ENCODE measurements at places on chromosomes 5 and 9. TPM values are rescaled to one million over a fixed set of nuclear protein-coding genes. Genes with fewer than 3 reads are reported as not detected.

DNA sequence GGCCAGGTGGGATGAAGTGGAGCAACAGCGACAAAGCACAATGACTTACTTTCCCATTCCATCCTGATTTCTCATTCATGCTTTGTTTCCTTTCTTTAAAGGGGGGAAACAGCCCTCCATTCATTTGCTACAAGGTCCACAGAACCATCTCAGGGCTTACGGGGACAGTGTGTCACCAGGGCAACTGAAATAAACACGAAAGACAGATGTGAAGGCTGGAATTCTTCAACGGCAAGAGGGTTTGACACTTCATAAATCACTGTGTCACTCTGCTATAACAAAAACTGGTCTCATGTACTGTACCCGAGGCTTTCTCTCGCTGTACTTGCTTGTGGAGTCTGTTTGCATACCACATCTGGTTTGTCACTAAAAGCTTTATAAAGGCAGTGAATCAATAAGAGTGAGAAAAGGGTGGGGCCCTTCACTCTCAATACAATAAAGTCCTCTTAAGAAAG lies 150.8 kb downstream of the EFNA5 start:
- DNase-seq: peak; percentile 63

GRCh38 chr5:172379481-172379880 lies 74.8 kb downstream of the SH3PXD2B start:
- DNase-seq: no peak

- no peak for DNase-seq
Observed at GRCh38 chr9:131060900-131061630, 35.3 kb upstream of the AIF1L start.

- DNase-seq: no peak
Observed at GRCh38 chr9:86252870-86253269, 6.6 kb downstream of the C9orf153 start.

- no peak for DNase-seq
Observed at GRCh38 chr5:43780586-43780985, 177.6 kb downstream of the NNT start.

GRCh38 chr5:14587150-14587549 lies 5.6 kb downstream of the OTULINL start:
- no peak for DNase-seq

GRCh38 chr9:136228107-136228875 lies 17.3 kb downstream of the QSOX2 start:
- DNase-seq: no peak

DNA sequence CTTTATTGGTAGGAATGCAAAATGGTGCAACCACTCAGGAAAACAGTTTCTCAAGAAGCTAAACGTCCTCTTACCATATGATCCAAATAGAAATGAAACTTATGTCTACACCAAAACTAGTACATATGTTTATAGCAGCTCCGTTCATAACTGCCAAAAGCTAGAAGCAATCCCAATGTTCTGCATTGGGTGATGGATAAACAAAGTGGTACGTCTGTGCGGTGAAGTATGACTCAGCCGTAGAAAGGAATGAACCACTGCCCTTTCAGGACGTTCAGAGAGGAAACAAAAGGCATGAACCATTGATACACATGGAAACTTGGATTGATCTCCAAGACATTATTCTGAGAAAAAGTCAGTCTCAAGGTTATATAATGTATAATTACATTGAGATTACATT lies 27.6 kb downstream of the HNRNPH1 start:
- no peak for DNase-seq

DNA sequence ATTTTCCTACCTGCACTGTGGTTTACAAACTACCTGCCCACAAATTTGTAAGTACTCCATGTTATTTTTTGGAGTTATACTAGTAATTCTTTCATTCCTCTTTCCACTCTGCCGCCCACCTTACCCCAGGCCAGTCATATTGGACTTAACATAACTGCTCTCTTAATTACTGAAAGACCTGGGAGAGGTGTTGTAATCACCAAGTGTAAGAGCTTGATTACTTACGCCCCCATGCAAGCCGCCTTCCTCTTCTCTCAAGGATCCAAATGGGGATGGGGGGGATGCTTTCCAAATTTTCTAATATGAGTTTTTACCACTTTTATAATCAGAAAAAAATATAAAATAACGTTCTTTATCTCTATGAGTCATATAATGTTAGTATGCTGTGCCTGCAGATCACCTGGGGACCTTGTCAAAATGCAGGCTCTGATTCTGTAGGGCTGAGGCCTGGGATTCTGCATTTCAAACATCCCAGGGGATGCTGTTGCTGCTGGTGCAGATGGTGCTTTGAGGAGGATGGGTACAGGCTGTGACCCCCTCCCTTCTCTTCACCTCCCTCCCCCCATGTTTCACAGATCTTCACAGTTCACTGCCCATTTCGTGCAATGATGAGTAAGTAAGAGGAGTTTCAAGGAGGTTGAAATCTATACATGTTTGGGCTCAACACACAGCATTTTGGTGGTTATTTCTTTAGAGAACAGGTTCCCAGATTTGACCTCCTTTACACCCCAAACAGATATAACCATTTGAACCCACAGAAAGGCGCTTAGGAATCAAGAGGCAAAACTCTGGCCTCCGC lies 87.3 kb downstream of the SEC61B start:
- no peak for DNase-seq

GRCh38 chr9:107639426-107639825 lies 149.9 kb upstream of the KLF4 start:
- no peak for DNase-seq

- no peak for DNase-seq
Observed at GRCh38 chr9:95365766-95366165, 48.3 kb upstream of the FANCC start.

GRCh38 chr9:93151097-93151784 lies 17.2 kb upstream of the NINJ1 start:
- DNase-seq: no peak

GRCh38 chr9:108197899-108198298 lies 657.9 kb downstream of the ACTL7B start:
- no peak for DNase-seq

GRCh38 chr5:38670878-38671277 lies 114.4 kb upstream of the LIFR start:
- DNase-seq: no peak

DNA sequence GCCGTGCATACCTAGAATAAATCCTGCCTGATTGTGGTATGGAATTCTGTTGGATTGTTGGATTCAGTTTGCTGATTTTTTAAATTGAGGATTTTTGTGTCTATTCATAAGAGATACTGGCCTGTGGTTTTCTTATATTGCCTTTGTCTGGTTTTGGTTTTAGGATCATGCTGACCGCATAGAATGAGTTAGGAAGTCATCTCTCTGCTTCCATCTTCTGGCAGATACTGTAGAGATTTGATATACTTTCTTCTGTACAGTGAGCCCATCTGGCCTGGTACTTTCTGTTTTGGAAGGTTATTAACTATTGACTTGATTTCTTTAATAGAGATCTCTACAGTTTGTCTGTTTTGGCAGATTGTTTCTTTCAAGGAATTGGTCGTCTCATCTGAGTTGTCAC lies 14.7 kb downstream of the CEP72 start:
- no peak for DNase-seq

DNA sequence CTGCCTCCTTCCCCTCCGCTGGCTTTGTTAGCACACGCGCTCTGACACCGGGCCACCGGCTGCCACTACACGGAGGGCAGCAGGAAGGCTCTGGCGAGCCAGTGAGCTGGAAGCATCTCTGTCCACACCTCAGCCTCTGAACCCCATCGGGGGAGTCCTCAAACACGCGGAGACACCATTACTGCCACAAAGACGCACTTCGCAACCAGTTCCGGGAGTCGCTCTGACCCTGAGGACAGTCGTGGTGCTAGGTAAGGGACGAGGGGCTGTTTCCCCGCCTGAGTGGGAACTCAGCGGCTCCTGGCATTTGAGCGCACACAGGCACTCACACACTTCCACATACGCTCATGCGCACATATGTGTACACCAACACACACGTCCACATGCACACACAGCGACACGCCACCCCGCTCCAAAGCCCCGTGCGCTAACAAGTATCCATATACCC lies 160.0 kb downstream of the C9orf152 start:
- DNase-seq: no peak

DNA sequence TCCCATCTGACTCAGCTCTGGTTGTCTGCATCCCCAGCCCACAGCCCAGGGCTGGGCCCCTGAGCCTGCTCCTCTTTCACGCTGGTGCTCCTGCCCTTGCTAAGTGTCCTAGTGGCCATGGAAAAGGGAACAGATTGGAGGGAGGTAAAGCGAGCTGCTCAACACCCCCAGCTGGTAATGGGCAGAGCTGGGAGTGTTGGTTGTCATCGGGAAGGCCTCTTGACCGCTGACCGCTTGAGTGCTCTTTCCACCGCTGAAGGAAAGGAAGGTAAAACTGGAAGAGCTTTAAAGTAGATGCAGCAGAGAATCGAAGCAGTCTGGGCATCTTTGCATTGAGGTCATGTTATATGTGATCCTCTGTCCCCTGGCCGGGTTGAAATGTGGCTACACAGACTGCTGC lies 60.2 kb downstream of the CRB2 start:
- no peak for DNase-seq

DNA sequence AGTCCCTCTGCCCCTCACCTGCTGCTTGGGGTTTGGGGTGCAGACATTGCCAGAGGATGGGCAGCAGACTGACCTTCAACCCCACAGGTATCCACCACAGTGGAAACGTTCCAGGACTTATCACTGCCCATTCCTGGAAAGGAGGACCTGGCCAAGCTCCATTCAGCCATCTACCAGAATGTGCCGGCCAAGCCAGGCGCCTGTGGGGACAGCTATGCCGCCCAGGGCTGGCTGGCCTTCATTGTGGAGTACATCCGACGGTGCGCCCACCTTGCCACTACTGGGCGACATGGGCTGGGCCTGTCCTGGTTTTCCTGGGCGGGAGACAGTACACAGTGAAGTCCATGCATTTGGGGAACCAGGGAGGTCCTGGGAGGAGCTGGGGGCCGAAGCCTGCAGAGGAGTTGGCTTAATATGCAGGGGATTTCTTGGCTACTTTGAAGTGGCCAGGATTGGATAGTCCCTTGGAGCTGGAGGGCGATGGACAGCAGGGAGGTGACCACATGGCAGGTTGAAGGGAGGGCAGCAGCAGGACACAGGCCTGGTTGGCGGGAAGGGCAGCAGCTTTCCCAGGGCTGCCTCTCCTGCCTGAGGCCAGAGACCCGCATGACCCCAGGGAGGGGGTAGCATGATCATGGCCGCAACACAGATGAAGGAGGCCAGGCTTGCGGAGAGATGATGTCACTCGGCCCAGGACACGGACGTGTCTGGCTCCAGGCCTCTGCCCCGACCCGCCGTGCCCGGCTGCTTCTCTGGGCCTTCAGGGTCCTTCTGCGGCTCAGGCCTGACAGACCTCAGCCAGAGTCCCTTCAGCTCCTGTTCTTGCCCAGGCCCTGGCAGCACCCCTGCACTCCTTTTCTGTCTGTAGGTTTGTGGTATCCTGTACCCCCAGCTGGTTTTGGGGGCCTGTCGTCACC lies 34.6 kb downstream of the USP20 start:
- no peak for DNase-seq

- DNase-seq: no peak
Observed at GRCh38 chr9:106700676-106701075, 162.3 kb upstream of the ZNF462 start.

DNA sequence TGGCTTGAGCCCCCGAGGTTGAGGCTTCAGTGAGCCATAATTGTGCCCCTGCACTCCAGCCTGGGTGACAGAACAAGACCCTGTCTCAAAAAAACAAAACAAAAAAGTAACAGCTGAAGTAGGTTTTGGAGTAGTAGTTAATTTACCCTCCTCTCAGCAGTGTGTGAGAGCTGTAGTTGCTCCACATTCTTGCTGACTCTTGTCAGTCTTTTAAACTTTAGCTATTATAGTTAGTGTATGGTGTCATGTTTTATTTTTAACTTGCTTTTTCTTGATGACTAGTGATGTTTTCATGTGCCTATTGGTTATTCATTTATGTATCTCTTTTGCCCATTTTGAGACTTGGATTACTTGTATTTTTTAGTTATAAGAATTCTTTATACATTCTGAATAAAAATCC lies 52.9 kb upstream of the DHFR start:
- no peak for DNase-seq

DNA sequence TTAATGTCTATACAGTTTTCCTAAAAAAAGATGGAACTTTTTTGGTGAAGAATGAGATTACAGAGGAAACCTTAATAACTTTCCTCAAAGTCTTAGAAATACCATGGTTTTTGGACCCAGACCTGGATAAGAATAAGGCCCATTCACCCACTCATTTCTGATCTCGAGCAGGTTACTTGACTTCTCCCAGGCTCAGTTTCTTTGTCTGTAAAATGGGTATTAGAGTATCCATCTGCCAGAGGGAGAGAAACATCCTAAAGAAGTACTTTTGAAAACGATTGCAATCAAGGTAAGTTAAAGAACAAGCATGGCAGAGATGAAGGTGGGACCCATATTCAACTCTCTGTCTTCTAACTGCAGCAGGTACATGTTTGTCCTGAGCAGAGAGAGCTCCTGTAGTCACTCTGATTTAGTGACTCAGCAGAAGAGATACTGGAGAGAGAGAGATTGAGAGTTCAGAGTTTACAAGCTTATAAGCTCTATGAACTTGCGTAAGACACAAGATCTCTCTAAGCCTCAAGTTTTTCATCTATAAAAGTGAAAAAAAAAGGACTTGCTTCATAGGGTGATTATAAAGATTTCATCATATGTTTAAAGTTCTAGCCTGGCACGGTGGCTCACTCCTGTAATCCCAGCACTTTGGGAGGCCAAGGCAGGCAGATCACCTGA lies 379.4 kb upstream of the SGCD start:
- DNase-seq: no peak

GRCh38 chr9:96242811-96243210 lies 59.2 kb downstream of the HSD17B3 start:
- peak; percentile 22 for DNase-seq

Gene MOB3B
- polyA plus RNA-seq: 27.3 TPM

Gene HNRNPAB
- polyA plus RNA-seq: 163 TPM

Gene RFESD
- 5.0 TPM for polyA plus RNA-seq

Gene ABL1
- 72.6 TPM for polyA plus RNA-seq

Gene SLC44A1
- 53.4 TPM for polyA plus RNA-seq

Gene AUH
- 41.5 TPM for polyA plus RNA-seq

Gene BSPRY
- polyA plus RNA-seq: 7.8 TPM

Gene PHPT1
- 64.9 TPM for polyA plus RNA-seq

Gene INSL6
- 0.60 TPM for polyA plus RNA-seq

Gene GPR21
- polyA plus RNA-seq: 0.62 TPM

Gene FLT4
- polyA plus RNA-seq: 23.6 TPM

Gene ABHD17B
- 29.9 TPM for polyA plus RNA-seq

Gene PCDHB10
- 7.2 TPM for polyA plus RNA-seq

Gene SCGB3A1
- not detected for polyA plus RNA-seq

Gene ZDHHC11B
- polyA plus RNA-seq: 8.9 TPM

Gene SLC36A2
- polyA plus RNA-seq: 21.0 TPM

Gene SPATA31E1
- polyA plus RNA-seq: not detected

All from left kidney (tissue), 8 donors.